ENCODE measurements at places on chromosomes 12 and 14. TPM values are rescaled to one million over a fixed set of nuclear protein-coding genes. Genes with fewer than 3 reads are reported as not detected.

AKAP6 gene
- total RNA-seq: 10.1 TPM

ANG gene
- 6.8 TPM for total RNA-seq

CNTN1 gene
- total RNA-seq: 1.8 TPM

TAS2R10 gene
- 1.2 TPM for total RNA-seq

LALBA gene
- total RNA-seq: not detected

EML1 gene
- 93.1 TPM for total RNA-seq

VASH1 gene
- 7.7 TPM for total RNA-seq

PNP gene
- 11.5 TPM for total RNA-seq

LPAR5 gene
- not detected for total RNA-seq

OR10G3 gene
- total RNA-seq: not detected

MYF5 gene
- total RNA-seq: not detected

RASSF8 gene
- total RNA-seq: 149 TPM

TMCC3 gene
- 0.53 TPM for total RNA-seq

LMNTD1 gene
- total RNA-seq: 0.63 TPM

FSCB gene
- not detected for total RNA-seq

STYK1 gene
- 0.53 TPM for total RNA-seq

CFAP73 gene
- total RNA-seq: not detected

AMN gene
- total RNA-seq: 0.07 TPM

SYCP3 gene
- total RNA-seq: 0.33 TPM

TBC1D30 gene
- total RNA-seq: 0.33 TPM

PTPRQ gene
- total RNA-seq: 0.86 TPM

DHH gene
- 0.07 TPM for total RNA-seq

MYO1H gene
- not detected for total RNA-seq

GAPDH gene
- total RNA-seq: 13,179 TPM

TSHR gene
- not detected for total RNA-seq

CLECL1 gene
- total RNA-seq: not detected

SERPINA9 gene
- total RNA-seq: not detected

KRT2 gene
- total RNA-seq: not detected

LTBP2 gene
- total RNA-seq: 517 TPM

RTN1 gene
- 2.8 TPM for total RNA-seq

ADAMTS20 gene
- total RNA-seq: not detected

CLEC2A gene
- not detected for total RNA-seq

RD3L gene
- not detected for total RNA-seq

TAC3 gene
- not detected for total RNA-seq

PTHLH gene
- total RNA-seq: 1.6 TPM

NUAK1 gene
- 31.4 TPM for total RNA-seq

PMCH gene
- 0.30 TPM for total RNA-seq

ESRRB gene
- total RNA-seq: not detected

OR6C65 gene
- not detected for total RNA-seq

TMTC1 gene
- total RNA-seq: 93.0 TPM

ASB2 gene
- 0.52 TPM for total RNA-seq

CHGA gene
- not detected for total RNA-seq

Measured in smooth muscle cell of the pulmonary artery (primary cell).